Activated naive CD4-positive, alpha-beta T cell treated with anti-CD3 and anti-CD28 coated beads, Interleukin-2, amount 50 U/mL, for 16 hours (primary cell): ENCODE measurements at places on chromosomes 6 and 20.

- no peak for DNase-seq
These were observed 49.0 kb upstream of the ASF1A start for GRCh38 chr6:118844915-118845314.

- no peak for DNase-seq
These were observed 6.0 kb downstream of the RFX6 start for GRCh38 chr6:116883005-116883404.

- no peak for DNase-seq
These were observed 40.2 kb upstream of the IFNGR1 start for GRCh38 chr6:137259349-137259748.

DNA sequence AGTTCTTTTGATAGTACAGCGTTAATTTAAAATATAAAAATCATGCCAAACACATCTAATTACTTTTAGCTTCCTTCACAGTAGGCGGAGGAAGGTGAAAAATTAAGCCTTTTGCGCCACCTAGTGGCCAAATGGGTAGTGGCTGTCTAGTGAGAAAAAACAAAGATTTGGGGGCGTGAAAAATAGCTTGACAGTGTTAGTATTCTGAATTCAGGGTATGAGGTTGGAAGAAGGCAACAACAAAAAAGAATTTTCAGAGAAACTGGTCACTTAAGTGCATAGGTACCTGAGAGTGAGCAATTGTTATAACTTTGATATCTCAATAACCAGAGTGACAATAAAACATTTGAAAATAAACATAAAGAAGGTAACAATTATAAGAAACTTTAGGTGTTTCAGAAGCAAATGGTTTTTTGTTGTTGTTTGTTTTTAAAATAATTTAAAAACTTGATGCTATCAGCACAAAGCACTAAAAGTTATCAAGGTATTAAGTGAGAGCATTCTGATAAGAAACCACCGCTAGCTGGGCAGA lies 14.3 kb downstream of the PSMB9 start:
- peak; percentile 86 for DNase-seq

- DNase-seq, result no peak
These were observed 103.5 kb upstream of the PTPRT start for GRCh38 chr20:43293068-43293786.

DNA sequence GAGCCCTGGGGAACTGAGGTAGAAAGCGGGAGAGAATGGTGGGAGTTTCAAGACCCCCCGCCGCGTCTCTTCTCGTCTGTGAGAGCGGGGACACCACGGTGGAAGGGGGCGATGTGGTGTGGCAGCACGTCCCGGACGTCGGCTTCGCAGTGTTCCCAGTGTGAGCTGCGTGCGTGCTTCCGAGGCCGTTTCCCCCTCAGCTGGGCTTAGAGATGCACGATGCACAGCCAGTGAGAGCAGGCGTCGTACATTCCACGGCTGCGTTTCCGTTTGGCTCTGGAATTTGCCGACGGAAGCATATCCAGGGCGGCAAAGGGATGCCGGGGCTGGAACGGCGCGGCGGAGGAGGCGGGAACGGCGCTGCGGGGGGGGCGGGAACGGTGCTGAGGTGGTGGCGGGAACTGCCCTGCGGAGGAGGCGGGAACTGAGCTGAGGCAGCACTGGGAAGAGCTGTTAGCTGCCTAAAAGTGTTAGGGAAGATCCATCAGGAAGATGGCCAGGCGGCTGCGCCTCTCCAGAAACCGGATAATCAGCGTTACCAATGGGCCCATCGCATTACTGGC lies 37.7 kb downstream of the KIF25 start:
- no peak for DNase-seq

- no peak for DNase-seq
These were observed 46.5 kb downstream of the SOBP start for GRCh38 chr6:107536180-107536961.

DNA sequence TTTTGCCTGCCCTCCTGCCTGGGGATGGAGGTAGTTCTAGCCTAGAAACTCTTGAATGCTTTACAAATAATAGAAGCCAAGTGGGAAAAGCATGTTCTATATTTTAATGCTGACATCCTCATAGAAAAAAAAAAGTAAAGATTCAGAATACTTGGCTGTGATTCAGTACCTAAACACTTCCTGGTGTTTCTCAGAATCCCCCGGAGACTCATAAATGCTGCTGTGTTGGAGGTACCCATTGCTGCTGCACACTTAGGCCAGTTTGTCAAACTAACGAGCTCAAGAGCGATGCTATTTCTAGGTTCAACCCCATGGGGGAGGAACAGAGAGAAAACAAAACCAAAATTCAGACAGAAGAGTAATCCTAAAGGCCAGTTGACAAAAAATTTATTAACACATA lies 38.8 kb upstream of the ZFP64 start:
- no peak for DNase-seq

DNA sequence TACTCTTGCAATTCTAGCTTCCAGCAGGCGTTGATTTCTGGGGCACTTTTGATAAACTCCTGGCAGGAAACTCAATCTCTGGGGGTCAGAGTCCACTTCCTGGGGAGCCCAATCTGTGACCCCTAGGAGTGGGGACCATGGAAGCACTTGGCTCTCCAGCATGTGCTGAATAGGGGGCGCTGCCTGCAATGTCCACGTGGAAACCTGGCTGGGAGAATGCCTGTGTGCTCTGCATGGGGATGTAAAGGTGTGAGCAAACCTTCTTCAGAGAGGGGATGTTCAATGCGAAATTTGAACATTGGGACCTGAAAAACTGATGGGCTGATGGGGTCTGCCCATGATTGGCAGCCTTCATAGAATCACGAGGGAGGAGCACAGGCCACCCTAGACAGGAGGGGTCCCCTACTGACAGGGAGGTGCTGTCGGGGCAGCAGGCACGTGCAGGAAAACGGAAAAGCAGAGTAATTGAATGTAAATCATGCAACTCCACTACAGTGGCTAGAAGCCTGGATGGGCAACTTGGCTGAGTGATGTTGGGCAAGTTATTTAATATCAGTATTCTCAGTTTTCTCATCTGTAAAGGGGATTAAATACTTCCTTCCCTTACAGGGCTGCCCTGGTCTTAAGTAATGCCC lies 47.8 kb downstream of the CEP43 start:
- no peak for DNase-seq

DNA sequence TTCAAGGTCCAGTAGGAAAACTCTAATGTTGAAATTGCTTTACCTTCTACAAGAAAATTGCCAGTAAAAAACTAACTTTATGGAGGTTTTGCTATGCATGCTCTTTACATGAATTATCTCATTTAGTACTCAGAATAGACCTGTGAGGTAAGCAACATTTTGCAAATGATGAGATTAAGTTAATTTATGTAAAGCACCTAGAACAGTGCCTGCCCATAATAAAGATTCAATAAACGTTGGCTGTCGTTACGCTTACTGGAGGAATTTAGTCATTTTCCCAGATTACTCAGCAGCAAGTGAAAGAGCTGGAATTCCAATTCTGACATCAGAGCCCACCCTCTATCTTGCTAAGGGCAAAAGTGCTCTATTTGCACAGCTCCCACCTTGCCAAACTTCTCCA lies 69.4 kb upstream of the ARID1B start:
- no peak for DNase-seq

DNA sequence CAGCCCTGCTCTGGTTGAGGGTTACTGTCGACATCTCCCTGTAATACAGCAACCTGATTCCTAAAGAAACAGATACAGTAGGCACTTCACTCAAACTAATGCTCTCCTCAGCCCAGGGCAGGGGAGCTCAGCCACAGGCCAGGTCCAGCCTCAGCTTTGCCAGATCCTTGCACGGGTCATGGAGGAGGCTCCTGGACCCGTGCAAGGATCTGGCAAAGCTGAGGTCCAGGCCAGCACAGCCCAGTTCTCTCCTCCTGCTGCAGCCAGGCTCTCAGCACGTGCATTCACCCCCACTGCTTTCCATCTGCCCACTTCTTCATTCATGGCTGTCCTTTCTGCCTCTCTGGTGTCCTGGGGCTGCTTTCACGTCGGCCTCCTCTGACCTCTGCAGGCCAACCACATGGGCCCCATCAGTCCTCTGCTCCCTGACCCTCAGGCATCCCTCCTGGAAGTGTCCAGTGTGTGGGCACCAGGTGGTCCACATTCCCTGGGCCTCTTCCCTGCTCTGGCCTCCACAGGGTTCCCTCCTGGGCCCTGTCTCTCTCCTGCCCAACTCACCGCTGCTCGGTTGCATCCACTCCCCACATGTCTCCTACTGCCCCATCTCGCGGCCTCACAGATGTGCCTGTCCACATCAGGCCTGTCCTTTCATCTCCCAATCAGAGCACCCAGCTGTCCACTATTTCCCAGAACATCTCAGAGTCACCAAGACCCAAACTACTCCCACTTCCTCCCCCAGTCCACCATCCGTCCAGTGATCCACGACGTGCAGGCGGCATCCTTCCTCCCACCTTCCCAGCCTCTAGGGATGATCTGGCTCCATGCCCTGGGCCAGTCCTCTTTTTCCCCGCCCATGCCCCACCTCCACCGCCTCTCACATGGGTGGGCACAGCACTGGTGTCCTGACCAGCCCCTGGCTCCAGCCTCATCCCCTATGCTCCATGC lies 11.8 kb upstream of the CD93 start:
- no peak for DNase-seq

DNA sequence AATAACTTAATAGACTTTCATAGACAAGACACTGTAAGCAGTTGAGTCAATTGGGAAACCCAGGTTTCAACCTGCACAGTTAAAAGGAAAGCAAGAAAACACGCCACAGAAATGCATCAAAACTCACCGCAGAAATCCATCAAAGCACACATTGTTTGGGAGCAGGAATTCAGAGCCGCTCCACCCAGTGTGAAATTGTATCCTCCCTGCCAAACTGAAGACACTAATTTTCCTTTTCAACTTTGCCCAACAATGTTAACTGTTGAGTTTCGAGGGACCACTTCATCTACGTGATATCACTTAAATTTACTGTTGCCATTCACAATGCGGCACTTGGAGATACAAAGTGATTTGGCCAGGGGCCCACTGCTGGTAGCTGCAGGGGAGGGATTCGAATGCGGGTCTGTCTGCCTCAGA lies 92.7 kb downstream of the DACT2 start:
- no peak for DNase-seq

- no peak for DNase-seq
These were observed 3.8 kb downstream of the TMEM14A start for GRCh38 chr6:52674666-52675065.

- no peak for DNase-seq
These were observed 96.8 kb downstream of the CDH26 start for GRCh38 chr20:60054716-60055634.

GRCh38 chr6:167219967-167220512 lies 62.3 kb upstream of the GPR31 start:
- DNase-seq, result no peak
